ENCODE measurements at places on chromosomes 16 and 17.

- DNase-seq = no peak
Observed at GRCh38 chr16:3243882-3244281, 8.9 kb upstream of the ZNF200 start.

- DNase-seq = no peak
Observed at GRCh38 chr16:80151722-80152111, 389.1 kb upstream of the DYNLRB2 start.

DNA sequence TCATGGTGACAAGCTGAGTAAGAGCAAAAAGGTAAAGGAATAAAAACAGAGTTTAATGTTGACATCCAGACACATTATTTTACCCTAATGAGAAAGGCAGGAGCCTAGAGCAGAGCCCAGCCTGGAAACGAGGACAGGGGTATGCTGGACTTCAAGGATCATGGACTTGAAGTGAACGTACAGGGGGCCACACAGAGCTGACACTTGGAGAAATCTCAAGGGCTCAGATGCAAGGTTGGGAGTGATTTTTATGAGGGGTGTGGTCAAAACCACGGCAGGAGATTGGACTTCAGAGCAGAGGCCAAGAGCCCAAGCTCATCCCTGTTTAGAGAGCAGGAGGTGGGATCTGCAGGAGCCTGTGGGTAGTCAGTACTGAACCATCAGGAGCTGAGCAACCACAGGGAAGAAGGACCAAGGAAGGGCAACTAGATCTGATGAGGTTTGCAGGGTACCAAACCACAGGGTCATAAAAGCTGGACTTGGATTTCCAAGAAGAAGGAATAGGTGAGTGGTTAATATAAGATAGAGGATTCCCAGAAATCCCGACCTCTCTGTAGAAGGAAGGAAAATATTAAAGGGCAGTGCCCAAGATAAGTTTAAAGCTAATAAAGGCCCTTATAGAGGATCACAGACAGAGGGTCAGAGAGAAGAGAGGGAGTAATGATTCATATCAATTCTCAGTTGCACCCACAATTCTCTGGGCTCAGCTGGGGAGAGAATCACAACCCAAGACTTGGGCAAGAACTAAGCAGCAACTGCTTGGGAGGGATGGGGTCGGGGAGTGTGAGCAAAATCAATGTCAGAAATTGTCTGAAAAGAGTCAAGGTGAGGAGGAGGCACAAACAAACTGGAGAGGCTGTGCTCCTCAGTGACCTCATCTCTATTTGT, 331.7 kb downstream of the SOX9 start:
- no peak for DNase-seq

DNA sequence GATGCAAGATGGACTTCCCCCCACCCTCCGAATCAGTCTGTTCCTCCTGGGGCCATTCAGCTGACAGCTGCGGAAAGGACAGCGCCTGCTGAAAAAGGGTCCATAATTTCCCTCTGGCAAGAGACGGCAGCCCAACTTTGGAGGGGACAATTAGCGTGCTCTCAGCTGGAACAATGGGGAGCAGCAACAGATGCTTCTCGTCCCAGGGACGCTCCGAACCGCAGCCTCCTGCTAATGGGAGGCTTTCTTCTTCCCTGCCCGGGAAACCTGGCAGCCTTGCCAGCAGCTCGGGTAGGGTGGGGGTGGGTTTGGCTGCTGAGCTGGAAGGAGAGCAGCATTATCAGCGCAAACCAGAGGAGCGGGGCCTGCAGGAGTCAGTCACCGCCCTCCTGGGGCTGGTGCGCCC, 500.0 kb upstream of the SALL1 start:
- no peak for DNase-seq

DNA sequence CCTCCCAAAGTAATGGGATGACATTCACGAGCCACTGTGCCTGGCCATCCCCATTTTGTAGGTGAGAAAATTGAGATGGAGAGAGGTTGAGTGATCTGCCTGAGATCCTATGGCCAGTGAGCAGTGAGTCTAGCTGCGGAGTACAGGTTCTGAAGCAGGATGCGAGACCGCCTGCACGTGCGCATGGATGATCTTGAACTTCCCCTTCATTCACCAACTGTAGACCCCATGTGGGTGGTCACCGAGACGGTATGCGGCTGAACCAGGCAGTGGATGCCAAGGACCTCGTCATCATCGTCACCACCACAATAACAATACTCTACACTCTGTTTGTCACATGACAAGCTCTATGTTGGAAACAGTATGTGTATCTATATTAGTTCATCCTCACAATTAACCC, 6.2 kb upstream of the SPNS3 start:
- DNase-seq = no peak

DNA sequence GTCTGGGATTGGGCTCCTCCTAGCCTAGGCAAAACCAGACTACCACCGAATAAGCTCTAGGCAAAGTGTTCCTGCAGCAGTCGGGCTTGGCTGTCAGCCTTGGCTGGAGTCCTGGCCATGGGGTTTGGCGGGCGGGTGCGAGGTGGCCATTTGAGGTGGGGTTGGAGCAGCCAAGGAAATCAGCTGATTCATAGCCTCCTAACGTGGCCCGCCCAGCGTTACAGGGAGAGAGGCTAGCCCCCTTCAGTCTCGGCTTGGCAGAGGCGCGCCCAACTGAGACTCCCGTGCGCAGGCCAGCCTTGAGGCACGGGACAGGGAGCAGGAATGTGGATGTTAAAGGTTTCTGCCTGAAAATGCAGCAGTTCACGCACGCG, 1.9 kb downstream of the PMP22 start:
- DNase-seq = peak; percentile 92

DNA sequence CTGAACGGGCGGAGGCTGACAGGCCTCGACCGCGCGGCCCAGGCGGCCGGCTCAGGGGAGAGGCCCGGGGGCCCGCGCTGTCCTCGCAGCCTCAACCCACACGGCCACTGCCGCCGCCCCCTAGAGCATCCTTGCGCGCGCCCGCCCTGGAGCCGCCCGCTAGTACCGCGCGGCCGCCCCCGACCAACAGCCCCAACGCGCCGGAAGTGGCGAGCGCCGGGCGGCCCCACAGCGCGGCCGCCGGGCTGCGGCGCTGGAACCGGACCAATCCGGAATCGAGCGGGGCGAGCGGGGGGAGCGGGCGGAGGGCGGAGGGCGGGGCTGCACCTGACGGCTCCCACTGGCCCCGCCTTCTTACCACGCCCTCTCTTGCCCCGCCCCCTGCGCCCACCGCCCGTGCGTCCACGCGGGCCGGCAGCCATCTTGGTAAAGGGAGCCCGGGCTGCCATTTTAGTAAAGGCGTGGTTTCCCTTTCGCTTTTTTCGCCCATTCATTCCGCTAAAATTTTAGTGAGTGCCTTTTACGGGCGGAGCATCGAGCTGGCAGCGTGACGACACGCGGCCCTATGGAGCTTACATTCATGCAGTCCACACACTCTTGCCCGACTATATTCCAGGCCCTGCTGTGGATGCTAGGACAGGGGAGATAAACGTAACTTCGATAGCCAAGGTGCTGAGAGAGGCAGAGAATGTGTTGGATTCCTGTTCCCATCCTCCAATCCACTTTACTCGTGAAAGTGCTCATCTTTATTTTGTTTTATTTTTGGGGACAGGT, at the start of gene XPO6:
Gene XPO6 (minus strand): TSS at position 208 of the 774 bp plus-strand sequence. CDS start 597 bp downstream, outside the sequence.
- peak; percentile 98 for DNase-seq

DNA sequence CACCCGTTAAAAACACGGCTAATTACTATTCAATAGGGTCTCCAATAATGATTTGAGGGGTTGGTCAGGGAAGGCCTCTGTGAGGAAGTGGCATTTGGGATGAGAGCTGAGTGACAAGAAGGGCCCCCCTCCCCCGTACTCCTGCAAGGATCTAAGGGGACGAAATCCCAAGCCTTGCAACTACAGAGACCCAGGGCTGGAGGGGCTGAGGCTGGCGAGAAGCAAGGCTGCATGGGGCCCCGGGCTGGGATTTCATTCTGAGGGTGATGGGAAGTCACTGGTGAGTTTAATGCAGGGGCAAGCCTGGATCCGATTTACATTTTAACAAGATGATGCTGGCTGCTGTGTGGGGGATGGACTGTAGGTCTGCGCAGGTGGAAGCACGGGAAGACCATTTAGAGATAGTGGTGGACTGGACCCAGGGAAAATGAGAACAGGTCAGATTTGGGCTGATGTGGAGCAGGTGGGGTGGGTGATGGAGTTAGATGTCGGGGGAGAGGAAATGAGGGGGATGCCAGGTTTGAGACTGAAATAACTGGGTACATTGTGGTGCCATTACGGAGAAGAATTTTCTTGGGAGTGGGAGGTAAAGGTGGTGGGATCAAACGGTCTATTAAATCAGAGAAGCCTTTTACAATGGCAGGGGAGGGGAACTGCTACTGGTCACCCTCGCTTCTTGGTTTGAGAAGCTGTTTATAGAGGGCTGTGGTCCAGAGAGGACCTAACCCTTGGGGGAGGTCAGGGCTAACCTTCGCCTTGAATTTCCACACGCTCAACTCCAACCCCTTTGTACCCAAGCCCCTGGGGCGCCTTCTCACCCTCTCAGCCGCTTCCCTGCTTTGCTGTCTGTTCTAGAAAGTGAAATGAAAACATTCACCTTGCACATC, 932 bp upstream of the MYBBP1A start:
- no peak for DNase-seq

GRCh38 chr16:76796416-76796815, 394.6 kb upstream of the MON1B start:
- DNase-seq = no peak
